ENCODE measurements at places on chromosomes 16 and 17.

DNA sequence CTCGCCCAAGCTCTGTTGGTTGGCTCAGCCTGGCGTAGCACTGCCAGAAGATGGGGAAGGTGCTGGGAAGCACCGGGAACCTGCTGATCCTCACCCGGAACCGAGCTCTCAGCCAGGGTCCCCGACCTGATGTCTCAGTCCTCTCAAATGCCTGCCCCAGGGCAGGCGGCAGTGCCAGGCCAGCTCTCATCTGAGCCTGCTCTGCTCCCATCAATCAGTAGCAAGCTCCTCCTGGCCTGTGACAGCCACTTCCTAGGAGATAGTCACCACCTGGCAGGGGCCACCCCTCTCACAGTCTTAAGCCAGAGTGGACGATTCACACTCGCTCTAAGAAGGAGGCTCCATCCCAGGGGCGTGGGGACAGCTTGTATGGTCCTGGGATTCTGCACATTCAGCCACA lies 62.0 kb downstream of the ENGASE start:
- DNase-seq = no peak

DNA sequence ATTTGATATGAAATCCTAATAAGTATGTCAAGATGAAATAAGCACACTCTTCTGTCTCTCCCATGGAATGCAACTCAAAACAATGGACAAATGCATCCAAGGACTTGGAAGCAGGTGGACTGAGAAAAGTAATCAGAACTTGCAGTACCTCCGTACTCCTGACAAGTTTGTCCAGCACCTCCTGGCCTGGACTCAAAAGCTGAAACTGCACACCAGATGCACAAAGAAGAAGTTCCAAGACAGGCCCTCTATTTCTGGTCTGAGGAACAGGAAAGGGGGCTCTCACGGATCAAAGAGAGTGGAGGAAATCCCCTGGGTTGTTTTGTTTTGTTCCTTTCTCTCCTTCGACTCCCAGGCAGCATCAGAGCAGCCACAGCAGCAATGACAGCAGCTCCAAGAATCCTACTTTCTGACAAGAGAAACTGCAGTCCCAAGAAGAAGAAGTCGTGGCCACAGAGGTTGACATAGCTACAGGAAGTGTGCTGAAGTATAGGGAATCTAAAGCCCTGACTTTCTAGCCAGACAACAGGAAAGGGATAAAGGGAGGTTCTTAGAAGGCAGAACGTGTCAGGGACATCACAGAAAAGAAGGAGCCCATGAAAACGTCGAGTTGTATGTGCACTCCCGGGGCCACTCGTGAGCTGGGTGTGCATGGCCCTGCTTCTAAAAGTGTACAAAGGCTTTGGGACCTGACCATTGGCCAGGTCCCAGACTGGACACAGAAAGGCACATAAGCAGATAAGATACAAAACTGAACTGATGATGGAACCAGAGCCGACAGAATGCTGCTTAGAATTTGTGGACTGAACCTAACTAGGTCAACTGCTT lies 29.3 kb downstream of the AKAP10 start:
- no peak for DNase-seq

DNA sequence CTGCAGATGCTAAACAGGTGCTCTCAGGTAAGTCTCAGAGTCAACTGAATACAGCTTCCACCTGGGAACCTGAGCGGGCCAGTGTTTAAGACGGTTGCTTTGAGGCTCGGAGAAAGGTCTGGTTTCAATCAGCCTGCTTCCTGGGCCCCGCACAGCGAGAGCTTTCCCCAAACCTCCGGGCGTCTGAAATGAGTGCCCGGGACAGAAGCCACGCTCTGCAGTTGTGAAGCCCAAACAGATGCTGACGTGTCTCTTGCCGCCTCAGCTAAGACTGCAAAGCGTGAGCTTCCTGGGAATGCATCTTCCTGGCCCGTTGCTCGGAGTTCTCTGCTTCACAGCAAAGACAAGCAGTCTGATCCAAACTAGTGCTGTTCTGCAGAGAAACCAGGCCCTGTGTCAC lies 36.7 kb downstream of the PLXDC1 start:
- no peak for DNase-seq

- no peak for DNase-seq
These were observed 1386.5 kb upstream of the CDH8 start for GRCh38 chr16:63422715-63423114.

- no peak for DNase-seq
These were observed 107.2 kb downstream of the PITPNC1 start for GRCh38 chr17:67484261-67484660.

GRCh38 chr16:55401046-55401445 lies 77.0 kb downstream of the IRX6 start:
- DNase-seq = no peak

DNA sequence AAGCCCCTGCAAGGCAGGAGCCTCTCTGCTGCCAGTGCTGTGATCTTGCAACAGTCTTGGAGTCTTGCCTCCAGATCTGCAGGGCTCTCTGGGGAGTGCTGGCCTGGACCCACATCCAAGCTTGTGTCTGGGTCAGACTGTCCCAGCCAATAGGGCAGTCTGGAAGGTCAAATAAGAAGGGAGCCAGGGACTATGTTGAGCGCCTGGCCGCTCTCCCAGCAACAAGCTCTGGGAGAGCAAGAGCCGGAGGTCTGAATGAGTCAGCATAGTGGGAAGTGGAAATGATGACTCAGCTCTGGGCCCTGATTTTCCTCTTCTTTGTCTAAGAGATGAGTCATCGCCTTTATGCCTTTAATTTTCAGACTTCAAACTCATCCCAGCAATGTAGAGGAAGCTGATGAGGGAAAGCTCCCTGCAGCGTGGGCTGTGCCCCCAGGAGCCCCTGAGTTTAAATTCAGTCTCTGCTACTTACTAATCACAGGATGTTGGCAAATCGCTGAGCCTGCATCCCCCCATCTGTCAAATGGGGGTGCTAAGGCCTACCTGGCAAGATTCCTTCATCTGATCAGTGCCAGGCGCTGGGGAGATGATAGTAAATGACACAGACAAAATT lies 43.6 kb upstream of the HAPSTR1 start:
- DNase-seq = no peak

DNA sequence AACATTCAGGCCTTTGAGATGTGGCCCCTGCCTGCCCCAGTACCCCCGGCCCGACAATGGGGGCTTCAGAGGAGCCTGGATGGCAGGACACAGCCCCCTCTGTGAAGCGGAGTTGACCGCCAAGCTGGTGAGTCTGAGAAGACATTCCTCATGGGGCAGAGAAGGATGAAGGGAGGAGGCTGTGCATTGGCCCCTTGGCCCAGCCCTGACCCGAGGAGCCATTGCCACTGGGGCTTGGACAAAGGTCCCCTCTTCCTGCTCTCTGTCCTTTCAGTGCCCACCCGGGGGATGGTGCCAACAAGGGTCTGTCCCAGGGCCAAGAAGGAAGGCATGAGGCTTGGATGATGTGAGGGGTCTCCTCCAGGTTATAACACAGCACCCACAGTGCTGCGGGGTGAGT lies 30.9 kb upstream of the PHB1 start:
- no peak for DNase-seq

DNA sequence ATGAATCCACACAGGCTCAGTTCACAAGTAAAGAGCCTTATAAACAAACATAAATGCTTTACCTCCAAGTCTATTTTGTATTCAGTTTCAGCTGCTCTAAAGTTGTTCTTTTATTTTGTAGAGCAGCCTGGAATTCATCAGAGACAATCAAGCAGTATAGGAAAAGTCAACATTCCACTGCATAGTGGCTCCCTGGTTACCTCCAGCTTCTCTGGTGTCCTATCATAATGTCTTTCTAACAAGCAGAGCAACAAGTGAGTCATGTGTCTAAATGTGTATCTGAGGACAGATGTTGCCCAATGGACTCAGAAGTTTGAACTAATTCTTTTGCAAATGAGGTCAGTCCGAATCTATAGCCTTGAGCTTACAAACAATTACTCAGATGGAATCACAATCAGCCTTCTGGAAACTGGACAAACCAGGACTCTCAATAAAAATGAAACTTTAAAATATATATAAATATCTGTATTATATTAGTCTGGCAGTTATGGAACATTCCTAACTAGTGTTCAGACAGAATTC lies 292.0 kb upstream of the TOM1L1 start:
- no peak for DNase-seq

- no peak for DNase-seq
These were observed 28.6 kb upstream of the METRNL start for GRCh38 chr17:83050651-83051395.

- DNase-seq = no peak
These were observed 47.2 kb downstream of the MEOX1 start for GRCh38 chr17:43614561-43614960.

- no peak for DNase-seq
These were observed 47.1 kb downstream of the CNGB1 start for GRCh38 chr16:57923841-57924240.
